ENCODE measurements at places on chromosomes 13 and 19.

DNA sequence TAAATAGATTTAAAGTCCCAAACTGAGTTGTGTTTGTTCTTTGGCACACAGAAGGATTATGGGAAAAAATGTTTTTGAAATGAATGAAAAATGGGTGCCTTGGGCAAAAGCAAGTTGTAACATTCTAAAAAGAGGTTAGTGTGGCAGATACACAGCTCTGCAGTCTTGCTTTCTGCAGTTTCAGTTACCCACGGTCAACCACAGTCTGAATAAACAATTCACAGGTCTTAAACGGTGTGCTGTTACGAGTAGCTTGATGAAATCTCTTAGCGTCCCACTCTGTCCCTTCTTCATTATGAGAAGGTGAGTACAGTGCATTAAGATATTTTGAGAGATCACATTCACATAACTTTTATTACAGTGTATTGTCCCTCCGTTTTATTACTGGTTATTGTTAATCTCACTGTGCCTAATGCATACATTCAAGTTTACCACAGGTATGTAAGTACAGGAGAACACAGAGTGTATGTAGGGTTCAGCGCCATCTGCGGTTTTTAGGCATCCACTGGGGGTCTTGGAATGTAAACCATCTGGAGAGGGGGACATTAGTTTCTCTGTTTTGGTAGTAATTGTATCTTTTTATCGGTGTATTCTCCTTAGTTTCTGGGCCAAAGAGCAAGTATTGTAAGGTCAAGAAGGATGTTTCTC is 8.1 kb downstream of the FARP1 start:
- DNase-seq = no peak

GRCh38 chr13:91660076-91660415 is 261.6 kb downstream of the GPC5 start:
- DNase-seq = peak; percentile 0

- DNase-seq = peak; percentile 87
Measured at GRCh38 chr13:41193919-41194824, at the start of gene KBTBD7. Gene KBTBD7, minus strand, starts transcription at chr13:41194569. Its CDS starts 312 bp downstream, at chr13:41194257.

- no peak for DNase-seq
Measured at GRCh38 chr13:28043224-28043623, 54.7 kb upstream of the URAD start.

DNA sequence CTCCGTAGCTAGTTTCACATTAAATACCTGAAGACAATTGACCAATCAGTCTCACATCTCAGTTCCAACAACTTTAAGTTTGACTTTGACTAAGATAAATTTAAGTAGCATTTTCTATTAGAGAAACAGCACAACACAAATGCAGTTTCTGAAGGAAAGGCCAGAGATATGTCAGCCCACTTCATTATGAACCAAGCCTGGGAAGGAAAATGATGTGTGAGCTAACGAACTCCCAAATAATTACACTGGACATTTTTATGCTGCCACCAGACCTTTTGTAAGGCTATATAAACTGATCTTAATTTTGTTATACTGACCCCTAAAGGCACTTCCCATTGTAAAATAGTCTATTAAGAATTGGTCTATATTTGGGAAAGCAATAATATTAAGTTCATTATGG is 57.9 kb upstream of the DACH1 start:
- no peak for DNase-seq

- DNase-seq = peak; percentile 37
Measured at GRCh38 chr19:3359015-3359918, 7.1 kb upstream of the NFIC start.

- no peak for DNase-seq
Measured at GRCh38 chr19:20325151-20325550, 158.1 kb downstream of the ZNF486 start.

- no peak for DNase-seq
Measured at GRCh38 chr19:17943274-17944221, 10.7 kb downstream of the CCDC124 start.

DNA sequence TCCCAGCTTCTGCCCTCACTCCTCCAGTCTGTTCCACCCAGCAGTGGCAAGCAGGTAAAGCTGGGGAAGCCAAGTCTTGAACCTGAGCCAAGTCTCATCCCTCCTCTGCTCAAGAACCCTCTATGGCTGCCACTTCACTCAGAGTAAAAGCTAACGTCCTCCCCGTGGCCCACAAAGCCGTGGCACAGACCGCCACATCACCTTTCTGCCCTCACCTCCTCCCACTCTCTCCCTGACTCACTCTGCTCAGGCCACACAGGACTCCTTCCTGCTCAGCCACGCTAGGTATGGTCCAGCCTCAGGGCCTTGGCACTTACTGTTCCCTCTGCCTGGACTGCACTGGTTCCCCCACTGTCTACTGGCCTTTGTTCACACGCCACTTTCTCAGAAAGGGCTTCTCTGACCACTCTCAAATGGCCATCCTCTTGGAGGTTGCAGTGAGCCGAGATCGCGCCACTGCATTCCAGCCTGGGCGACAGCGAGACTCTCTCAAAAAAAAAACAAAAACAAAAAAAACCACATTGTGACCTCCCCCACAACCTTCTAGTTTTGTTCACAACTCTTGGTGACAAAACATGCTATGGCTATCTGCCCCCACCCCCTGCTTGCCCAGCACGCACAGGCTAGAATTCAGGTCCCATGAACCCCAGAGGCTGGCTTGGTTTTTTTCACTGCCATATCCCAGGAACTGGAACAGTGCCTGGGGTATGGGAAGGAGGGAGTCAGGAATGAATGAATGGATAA is 15.8 kb downstream of the NDUFB7 start:
- no peak for DNase-seq

GRCh38 chr19:13633109-13633508 is 126.8 kb upstream of the CACNA1A start:
- DNase-seq = peak; percentile 41

GRCh38 chr19:13002166-13002898 is 7.1 kb downstream of the NFIX start:
- no peak for DNase-seq

GRCh38 chr13:113785051-113786010 is 26.3 kb downstream of the TMEM255B start:
- no peak for DNase-seq

DNA sequence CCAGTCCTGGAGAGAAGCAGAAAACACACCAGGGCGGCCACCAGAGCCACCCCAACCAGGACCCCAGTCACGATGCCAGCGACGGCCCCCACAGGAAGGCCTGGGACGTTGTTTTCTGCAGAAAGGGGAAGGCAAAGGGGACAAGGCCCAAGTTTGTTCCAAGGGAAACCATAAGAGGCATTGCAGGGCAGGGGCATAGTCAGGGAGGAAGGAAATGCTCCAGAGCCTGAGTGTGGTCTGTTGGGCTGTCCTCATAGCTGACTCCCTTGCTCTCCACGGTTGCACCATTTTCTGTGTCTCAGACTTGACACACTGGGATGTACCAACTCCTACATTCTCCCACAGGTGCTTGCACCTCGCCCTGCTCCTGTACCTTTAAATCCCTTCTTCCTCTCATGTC is 5.2 kb downstream of the CEACAM4 start:
- DNase-seq = no peak

DNA sequence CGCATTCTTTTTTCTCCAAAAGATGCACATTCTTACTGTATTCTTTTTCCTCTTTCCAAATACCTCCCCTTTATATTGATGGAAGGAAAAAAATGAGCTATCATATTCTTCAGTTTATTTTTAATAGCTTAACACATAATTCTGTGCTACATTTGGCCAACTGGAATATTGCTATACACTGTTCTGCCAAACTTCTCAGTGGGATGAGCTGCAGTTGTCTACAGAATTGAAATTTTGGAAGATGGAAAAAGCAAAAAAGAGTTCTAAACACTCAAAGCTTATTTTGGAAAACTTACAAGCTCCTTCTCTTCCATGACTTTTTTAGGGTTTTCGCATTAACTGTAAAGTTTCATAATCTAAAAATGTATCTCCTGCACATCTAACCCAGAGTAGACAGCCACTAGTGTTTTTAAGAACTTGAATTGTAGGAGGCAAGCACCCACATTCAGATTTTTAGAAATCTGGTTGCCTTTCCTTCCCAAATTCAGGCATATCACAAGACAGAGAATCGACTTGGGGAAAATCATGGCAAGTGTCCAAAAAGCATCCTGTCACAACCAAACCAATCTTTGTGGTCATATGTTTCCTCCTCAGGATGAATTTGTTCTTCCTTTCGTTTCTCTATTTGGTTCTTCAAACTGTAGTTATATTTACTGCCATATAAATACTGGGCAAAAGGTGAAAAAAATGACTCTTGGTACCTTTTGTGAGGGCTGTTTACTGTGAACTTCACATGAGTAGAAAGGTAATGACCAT is 111.4 kb upstream of the FRY start:
- DNase-seq = no peak

GRCh38 chr19:39405958-39406655 is 540 bp upstream of the ZFP36 start:
- no peak for DNase-seq

DNA sequence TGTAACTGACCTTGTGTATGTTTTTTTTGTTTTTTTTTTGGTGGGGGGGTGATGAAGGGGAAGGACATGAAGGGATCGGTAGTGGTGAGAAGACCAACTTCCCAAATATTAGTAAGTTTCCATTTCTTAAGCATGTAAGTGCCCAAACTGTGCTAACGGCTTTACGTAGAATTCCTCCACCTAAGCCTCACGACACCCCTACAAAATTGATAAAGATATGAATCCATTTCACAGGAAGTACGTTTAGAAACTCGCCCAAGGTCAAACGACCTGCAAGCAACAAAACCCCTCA is 649 bp downstream of the UQCRFS1 start:
- no peak for DNase-seq

DNA sequence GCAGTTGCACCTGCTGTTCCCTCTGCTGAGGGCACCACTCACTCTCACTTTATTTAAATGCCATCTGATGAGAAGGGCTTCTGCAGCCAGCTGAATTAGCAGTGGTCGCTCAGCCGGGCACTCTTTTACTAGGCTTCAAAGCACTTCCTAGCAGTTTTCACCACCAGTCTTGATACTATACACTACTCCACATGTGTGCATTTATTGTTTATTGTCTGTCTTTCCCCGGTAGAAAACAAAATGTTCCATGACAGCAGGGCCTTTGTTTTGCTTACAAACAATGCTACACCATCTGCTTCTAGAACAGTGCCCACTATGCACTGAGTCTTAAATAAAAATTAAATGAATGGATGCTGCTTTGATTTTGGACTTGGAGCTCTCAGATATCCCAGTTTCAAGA is 404.9 kb downstream of the FGF14 start:
- DNase-seq = no peak

DNA sequence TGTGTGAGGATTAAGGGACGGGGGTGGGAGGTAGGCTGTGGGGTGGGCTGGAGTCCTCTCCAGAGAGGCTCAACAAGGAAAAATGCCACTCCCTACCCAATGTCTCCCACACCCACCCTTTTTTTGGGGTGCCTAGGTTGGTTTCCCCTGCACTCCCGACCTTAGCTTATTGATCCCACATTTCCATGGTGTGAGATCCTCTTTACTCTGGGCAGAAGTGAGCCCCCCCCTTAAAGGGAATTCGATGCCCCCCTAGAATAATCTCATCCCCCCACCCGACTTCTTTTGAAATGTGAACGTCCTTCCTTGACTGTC is 5.5 kb downstream of the FOSB start:
- no peak for DNase-seq

DNA sequence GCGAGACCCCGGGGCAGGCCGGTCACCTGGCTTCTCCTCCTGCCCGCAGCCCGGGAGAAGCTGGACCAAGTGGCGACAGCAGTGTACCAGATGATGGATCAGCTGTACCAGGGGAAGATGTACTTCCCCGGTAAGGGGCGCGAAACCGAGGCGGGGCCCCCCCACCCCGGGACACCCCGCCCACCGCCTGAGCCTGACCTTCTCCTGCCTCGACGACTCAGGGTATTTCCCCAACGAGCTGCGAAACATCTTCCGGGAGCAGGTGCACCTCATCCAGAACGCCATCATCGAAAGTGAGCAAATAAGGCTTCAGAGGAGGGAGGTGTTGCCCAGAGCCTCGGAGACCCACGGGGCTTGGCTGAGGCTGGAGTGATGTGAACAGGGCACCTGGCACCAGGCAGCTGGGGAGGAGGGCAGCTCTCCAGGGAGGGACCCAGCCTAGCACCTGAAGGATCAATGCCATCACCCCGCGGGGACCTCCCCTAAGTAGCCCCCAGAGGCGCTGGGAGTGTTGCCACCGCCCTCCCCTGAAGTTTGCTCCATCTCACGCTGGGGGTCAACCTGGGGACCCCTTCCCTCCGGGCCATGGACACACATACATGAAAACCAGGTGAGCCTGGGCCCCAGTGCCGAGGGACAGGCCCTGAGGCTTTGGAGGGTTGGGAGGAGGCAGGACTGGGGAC is 629 bp downstream of the IZUMO4 start:
- no peak for DNase-seq

DNA sequence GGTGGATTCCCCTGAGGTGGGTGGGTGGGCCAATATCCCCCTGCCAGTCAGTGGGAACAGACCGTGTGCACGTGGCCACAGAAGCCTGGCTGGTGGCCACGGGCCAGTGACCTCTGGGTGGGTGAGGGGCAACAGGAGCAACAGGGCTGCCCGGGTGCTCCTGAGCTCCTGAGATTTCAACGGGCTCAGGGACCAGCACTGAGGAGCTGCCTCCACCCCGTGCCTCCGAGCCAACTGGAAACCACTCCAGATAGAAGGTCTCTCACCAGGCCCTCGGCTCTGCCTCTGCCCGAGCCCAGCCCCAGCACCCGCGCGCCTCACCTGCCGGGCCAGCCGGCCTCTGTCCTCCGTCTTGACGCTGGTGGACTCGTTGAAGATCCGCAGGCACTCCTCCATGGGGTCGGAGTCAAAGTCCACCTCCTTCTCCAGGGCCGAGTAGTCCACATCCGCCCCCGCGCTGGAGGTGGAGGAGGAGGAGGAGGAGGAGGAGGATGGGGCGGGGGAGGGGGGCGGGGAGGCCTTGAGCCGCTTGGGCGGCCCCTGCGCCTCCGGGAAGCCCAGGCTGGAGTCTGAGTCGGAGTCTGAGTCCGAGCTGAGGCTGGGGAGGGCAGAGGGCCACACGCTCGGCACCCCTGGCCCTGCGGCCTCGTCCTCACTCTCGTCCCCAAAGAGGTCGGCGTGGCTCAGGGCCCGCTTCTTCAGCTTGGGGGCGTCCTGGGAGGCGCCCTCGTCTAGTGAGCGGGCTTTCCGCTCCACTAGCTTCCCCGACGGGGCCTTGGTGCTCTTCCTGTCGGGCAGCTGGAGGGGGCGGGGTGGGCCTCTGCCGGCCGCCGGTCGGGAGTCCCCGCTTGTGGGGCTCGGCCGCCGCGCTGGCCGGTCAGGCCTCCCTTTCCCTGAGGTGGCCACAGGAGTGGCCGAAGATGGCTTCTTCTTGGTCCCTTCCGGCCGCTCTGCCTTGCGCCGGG is 14.8 kb upstream of the ATP8B3 start:
- DNase-seq = no peak

- DNase-seq = no peak
Measured at GRCh38 chr13:22040810-22041364, 370.0 kb downstream of the FGF9 start.

DNA sequence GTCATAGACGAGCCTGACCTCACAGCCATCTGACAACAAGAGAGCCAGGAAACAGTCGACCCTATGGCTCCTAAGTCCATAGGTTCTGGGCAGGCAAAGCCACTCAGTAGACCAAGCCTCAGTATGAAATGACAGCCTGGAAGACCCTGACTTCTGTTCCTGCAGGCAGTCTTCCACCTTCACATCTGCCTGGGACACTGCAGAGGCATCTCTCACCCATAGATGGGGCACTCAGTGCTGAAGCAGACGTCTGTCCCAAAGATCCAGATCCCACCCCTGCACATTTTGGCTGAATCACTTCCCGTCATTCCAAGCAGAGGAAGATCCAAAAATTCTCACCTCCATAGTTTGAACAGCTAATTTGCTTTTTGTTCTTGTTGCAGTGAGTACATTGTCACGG is 139.3 kb upstream of the ZNF507 start:
- DNase-seq = no peak
